ENCODE measurements at places on chromosomes 7 and 10.
A peak's percentile ranks its signal among the peaks of the same experiment; 100 is the strongest.

GRCh38 chr7:1068619-1069018, 19.3 kb upstream of the GPER1 start:
- DNase-seq: no peak

DNA sequence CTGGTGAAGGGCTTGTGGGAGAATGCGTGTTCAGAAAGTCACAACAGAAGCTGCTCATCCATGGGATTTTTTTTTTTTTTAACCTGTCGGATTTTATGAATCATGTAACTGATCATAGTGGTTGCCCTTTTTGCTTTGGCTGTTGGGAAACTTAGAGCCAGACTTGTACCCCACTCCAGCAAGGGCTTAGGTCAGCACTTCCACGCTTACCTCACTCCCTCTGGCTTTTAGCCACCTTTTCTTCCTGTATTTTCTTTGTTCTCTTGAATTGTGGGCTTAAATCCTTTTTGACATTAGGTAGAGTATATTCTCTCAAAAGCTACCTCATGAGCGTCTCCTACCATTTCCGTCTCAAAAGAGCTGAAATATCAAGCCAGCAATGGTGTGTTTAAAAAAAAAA, 113.6 kb upstream of the BTBD16 start:
- DNase-seq: no peak

- no peak for DNase-seq
Measured at GRCh38 chr7:150629347-150629746, 2.8 kb downstream of the GIMAP6 start.

- no peak for DNase-seq
Measured at GRCh38 chr7:152382244-152382643, 53.6 kb downstream of the KMT2C start.

- DNase-seq: no peak
Measured at GRCh38 chr10:132514821-132515520, 22.6 kb upstream of the INPP5A start.

DNA sequence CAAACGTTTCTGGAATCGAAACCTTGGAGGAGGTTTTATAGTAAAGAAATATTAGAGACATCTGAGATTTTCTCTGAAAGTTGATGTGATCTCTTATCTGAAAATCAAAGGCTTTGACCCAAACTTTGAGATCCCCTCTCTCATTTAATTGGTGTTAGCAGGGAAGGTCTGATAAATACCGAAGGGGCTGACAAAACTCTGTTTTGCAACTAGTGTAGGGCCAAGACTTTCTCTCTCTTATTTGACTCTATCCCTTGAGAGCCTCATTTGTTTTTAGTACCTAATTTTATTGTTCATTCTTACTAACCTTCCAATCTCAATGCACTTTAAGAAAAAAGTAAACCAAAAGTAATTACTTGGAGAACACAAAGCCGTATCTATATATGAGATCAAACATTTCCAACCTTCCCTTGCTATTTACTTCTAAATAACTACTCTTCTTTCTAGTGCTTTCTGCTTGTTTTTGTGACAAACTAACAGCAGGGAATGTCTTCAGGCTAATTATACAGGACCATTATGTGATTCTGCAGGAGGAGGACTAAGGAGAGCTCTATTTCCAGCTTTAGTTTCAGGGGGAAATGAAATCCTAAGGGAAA, 33.4 kb upstream of the NPVF start:
- DNase-seq: no peak

DNA sequence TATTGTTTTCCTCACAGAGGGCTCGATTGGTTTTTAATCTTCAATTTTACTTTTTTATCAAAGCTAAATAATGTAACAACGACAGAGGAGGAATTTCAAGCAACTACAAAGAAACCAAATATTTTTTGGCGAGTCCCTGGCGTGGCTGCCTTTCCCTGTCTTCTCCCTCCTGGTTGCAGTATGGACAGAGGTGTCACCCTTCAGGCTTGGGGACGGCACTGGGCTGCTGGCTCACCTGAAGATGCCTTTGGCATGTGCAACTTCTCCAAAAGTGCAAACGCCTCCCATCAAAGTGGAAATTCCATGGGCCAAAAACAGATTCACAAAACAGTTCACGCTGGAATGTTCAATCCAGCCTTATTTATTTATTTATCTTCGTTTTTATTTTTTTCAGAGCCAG, 51.9 kb downstream of the DOCK1 start:
- DNase-seq: no peak

- DNase-seq: peak; percentile 75
Measured at GRCh38 chr7:44257618-44258422, 57.0 kb downstream of the YKT6 start.

- no peak for DNase-seq
Measured at GRCh38 chr10:87585565-87586514, 73.8 kb upstream of the PAPSS2 start.

- no peak for DNase-seq
Measured at GRCh38 chr7:129401228-129401966, 32.8 kb upstream of the STRIP2 start.

- DNase-seq: no peak
Measured at GRCh38 chr7:106863274-106863997, 1.6 kb upstream of the PIK3CG start.

DNA sequence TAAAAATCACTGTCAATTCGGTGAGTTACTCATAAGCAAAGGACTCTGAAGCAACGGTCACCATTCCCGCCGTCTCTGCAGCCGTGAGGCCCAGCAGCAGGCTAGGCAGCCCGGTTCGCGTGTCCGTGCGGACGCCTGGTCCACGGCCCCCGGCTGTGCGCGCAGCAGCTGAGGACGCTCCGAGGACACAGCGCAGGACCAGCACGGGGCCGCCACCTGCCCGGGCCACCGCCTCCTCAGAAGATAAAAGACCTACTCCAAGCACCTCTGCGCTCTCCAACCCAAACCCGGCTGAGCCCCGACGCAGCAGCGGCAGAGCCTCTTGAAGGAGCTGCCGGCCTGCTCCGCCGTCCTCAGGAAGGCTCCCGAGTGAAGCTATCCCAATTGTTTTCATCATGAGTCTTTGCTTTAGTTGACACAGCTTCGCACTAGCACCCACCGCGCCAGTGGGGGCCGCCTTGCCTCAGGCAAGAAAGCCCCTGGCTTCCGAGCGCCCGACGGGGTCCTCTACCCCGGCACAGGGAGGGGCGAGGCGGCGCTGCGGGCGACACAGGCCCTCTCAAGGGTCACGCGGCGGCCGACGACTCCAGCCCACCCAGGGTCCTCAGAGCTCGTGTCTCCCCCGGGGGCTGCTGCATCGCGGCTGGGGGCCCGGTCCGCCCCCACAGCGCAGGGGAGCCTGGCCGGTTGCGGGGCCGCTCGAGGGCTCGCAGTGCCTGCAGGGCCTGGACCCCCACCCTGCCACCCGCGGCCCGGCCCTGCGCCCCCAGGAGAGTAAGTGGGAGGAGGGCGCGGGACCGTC, 16.9 kb upstream of the GPR146 start:
- no peak for DNase-seq

- DNase-seq: no peak
Measured at GRCh38 chr7:42236266-42236975, 588 bp downstream of the GLI3 start.

GRCh38 chr7:80924090-80924489, 5.2 kb upstream of the SEMA3C start:
- no peak for DNase-seq

DNA sequence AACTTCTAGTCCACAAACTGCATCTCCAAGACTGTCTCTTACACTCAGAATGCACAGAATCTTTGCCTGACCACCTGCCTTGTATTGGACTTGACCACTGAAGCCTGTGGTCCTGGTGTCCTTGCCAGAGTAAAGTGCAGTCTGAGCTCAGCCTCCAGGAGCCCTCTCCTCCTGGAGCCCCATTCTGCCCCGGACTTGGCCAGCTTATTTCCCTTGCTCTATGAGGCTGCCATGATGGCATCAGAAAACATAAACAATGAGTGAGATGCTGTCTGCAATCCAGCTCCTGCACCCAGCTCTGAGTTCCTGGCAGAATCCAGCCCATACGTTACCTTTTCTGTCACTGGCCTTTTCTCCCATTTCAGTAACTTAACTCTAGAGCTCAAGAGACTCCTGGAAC, 494.6 kb downstream of the PLXNA4 start:
- DNase-seq: no peak

DNA sequence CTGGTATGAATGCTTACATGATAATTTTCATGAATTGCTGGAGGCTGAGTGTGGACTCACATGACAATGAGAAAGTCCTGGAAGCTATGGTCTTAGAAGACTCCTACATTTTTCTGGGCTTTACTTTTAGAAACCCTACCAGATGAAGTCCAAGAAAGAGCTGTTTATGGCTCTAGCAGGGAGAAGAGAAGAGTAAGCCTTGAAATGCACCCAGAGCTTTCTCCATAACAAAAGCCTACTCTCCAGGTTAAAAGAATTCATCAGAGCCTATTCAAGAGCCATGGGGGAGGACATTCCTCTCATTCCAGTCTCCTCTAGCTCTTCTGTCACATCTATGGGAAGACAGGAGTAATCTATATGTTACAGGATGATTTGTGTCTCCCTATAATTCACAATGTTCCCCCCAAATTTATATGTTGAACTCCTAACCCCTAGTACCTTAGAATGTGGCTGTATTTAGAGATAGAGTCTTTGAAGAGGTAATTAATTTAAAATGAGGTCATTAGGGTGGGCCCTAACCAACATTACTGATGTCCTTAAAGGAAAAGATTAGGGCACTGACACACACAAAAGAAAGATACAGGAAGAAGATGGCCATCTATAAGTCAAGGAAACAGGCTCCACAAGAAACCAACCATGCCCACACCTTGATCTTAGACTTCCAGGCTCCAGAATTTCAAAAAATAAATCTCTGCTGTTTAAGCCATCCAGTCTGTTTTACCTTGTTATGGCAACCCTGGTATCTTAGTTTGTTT, 193.8 kb upstream of the PTER start:
- no peak for DNase-seq
